ENCODE measurements at places on chromosomes 6 and 20.

DNA sequence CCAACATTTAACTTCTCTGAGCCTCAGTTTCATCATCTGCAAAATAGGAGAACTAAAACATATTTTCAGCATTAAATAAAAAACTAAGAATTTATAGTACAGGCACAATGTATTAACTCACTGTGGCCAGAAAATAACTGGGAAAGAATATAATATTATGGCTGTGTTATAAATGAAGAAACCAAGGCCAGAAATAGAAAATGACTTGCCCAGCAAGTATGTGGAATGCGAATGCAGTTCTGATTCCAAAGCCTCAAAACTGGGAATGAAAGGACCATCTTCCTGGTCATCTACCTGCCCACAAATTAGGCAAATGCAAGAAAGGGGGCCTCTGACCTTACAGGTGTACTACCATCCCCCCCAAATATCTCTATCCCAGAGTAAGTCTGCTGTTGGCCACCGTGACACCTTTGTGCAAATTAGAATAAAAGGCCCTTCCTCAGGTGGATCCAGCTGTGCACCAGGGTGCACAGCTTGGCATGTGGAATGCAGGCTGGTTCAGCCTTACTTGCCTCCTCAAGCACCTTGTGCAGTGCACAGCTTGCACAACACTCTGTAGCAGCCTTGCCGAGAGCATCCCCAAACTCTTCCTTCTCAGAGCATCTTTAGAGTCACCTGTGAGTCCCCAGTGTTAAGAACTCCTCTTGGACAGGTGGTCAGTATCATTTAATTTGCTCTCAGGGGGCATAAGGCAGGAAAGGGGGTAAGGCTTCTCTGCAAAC lies 4.4 kb downstream of the SLC13A3 start:
- no peak for DNase-seq

DNA sequence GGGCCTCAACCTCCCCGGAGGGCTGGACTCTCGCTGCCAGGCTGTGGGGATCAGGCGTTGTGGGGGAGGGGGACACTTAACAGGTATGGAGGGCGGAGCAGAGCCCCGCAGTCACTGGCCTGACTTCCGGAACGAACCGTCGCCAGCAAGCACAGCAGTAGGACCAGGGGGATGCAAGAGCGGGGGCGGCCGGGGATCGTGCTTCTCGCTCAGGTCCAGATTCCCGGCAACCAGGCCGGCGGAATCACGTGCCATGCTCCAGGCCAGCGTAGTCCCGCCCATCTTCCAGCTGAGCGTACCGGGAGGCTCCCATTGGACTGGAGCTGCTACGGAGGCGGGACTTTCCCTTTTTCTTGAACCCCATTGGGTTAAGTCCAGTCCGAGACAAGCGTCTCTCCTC lies 10.0 kb upstream of the POU5F1 start:
- DNase-seq, result no peak

DNA sequence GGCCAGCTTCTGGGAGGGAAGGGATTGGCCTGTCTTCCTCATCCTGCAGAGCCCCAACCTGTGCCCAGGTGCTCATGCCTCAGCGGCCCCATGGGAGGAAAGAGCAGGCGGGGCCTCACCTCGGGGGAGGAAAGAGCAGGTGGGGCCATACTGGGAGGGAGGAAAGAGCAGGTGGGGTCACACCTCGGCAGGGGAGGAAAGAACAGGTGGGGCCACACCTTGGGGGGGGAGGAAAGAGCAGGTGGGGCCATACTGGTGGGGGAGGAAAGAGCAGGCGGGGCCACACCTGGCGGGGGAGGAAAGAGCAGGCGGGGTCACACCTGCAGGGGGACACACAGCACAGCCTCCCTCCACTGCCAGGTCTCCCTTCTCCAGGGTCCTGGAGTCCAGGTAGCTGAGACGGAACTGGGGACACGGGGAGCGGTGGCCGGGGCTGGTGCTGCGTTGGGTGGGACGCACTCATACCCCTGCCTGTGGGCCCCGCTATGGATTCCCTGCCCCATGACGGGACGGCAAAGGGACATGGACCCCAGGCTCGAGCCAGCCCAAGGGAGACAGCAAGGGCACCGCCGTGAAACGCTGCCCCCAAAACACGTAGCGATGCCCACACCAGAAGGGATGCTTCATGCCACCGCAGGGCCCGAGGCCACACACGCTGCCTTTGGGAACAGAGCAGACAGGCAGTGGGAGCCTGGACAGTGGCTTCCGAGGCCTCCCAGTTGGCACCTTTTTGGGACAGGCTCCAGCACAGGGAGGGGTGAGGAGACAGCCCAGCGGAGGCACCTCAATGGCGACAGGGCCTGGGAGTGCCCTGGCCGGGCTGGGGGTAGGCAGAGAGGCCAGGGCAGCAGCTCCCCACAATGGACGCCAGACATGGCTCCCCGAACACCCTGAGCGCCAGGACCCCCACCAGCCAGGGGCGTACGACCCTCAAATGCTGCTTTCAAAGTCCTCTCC lies 43.3 kb upstream of the CHRNA4 start:
- DNase-seq, result no peak

DNA sequence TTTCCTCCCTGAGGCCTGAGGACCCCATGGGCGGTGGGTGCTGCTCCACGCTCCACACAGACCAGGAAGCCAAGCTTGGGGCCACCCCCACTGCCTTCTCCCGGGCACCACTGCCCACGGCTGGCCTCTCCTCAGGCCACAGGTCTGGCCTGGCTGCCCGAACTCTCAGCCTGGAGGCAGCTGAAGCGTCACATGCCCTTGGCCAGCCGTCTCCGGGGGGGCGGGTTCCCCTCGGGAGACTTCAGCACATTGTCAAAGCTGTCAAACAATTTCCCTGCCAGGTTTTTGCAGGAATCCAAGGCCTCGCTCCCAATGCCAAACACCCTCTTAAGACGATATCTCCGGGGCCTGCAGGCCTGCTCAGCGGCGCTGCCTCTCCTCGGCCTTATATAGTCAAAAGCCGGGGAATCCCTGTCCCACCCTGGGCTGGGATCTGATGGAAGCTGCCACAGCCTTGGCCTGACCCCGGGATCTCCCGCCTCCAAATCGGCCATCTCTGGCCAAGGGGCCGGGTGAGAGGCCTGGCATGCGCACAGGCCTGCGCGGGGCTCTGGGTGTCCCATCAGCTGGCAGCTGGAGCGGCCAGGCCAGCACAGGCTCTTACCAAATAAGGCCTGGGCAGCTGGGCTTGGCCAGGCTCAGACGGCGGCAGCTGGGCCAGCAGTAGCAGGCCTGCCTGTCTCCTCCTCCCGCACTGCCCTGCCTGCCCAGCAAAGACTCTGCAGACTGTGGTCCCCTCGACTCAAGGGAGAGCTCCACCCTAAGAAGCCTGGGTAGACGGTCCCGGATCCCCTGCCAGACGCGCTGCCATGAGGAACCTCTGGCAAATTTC lies 49.7 kb downstream of the RBM38 start:
- DNase-seq, result no peak

DNA sequence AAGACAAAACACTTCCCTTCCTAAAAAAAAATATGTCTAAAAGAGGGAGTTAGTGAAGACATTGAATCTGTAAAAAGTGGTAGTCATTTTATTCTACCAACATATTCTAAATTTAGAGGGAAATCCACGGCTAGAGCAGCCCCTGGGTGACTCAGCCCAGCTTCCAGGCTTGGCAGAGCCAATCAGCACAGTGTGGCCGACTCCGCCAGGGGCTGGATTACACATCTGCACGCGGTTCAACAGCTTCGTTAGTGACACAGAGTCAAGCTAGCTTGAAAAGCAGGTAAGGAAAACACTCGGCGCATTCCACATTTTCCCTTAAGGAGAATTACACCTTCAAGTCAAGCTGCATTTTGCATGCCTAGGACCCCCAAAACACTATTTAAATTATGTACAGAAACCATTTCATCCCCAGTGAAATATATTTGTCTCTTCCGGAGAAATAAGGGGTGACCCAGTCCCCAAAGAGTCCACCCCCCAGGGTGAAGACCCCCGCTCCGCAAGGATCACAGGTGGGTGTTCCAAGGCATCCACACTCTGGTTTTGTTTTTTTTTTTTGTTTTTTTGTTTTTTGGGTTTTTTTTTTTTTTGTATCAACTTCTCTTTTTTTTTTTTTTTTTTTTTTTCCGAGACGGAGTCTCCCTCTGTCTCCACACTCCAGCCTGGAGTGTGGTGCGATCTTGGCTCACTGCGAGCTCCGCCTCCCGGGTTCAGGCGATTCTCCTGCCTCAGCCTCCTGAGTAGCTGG lies 58.4 kb upstream of the ARID1B start:
- DNase-seq, result no peak

- no peak for DNase-seq
Measured at GRCh38 chr20:8663424-8663823, 405.5 kb upstream of the PLCB4 start.

GRCh38 chr6:33934731-33935270 lies 131.0 kb upstream of the MLN start:
- DNase-seq, result no peak

- DNase-seq, result no peak
Measured at GRCh38 chr20:48761023-48761785, 66.6 kb downstream of the PREX1 start.

DNA sequence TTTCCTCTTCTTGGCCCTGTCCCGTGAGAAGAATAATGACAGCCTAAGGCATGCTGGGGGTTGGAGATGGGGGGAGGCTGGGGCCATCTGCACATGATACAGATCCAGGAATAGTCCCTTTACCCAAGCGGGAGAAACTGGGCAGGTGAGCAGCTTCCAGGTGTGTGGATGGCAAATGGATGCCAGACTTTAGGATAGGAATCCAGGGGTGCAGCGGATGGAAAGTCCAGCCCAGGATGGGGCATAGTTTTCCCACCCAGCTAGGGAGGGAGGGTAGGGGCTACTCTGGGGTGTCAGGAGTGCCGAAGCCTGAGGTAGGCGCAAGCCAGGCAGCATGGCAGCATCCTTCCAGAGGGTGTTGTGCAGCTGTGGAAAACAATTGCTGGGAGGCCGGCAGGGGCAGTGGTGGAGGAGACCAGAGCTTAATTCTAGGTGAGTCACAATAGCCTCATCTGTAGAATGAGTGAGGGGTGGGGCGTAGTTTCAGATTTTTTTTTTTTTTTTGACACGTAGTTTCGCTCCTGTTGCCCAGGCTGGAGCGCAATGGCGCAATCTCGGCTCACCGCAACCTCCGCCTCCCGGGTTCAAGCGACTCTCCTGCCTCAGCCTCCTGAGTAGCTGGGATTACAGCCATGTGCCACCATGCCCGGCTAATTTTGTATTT lies 15.4 kb upstream of the FAM110A start:
- no peak for DNase-seq

GRCh38 chr20:44970243-44970757 lies 4.0 kb downstream of the STK4 start:
- no peak for DNase-seq

- no peak for DNase-seq
Measured at GRCh38 chr6:37314487-37315156, 39.2 kb upstream of the RNF8 start.

DNA sequence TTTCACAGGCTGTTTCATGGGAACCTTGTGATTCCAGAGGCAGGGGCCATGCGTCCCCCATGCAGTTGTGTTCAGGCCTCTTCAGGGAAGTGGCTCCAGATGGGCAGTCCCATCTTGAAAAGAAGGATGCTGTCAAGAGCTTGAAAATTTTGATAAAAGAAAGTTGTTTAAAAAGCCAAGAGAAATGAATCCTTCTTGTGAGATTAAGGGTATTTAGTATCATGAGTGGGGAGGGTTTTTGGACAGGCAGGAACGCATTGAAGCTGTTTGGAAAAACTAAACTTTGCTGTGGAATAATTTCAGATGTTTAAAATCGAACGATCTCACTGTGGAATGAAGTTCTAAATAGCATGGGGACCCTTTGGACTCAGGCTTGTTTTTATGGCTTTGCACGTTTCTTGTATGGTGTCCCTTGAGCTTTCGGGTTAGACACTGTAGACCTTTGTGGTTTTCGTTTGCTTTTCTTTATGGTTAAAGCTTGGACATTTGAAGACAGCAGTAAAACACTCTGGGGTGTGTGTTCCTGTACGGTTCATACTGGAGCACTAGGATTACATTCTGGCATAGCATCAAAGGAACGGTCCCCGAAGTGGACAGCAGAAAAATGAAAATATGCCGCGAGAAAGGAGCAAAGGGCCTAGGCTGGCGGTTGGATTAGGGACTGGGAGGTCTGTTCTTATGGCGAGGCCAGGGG lies 18.2 kb downstream of the KIF25 start:
- no peak for DNase-seq
